ENCODE measurements at places on chromosomes 16 and 17.

DNA sequence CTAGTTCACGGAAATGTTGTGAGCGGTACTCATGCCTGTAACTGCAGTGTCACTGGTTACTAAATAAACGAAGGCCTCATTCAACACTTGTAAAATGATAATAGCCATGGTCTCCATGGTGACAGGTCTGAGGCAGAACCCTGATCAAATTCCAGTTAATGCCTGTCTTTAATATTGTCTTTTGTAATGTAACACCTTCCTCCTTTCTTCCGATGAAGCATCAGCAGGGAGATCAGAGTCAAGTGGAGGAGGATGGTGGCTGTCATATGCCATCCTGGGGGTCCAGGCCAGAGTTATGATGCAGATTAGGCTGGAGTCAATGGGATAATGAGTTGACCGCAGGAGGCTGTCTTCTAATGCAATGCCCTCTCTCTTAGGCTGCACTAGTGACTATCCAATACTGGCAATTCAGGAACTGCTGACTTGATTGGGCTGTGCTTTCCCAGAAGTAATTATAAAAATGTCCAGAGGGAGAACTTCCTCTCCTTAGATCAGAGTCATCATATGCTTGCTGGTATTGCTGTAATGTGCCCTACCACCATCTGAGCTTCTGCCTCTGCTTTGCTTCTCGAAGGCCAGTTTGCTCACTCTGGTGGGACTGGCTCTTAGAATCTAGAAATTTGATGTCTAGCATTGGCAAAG, 419.1 kb downstream of the CA10 start:
- DNase-seq, result no peak

GRCh38 chr17:72373910-72374741, 253.3 kb downstream of the SOX9 start:
- DNase-seq, result no peak

DNA sequence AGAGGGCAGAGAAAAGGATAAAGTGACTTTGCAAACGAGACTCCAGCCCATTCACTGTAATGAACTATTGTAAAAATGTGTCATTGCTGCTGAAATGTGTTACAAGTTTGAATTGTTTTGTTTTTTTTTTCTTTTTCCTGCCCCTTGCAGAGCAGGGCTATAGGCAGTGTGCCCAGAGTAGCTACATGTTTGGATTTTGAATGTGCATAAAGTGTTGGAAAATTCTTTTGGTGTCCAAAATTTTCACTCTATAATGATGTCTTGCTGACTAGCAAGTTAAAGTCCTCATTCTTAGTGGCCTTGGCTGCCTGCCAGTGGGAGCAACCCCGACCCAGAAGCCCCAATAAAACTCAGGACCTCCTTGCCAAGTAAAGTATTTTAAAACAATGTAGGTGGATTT, 66.5 kb downstream of the IGF2BP1 start:
- no peak for DNase-seq

GRCh38 chr17:19386051-19386929, 700 bp downstream of the MFAP4 start:
- peak; percentile 95 for DNase-seq

DNA sequence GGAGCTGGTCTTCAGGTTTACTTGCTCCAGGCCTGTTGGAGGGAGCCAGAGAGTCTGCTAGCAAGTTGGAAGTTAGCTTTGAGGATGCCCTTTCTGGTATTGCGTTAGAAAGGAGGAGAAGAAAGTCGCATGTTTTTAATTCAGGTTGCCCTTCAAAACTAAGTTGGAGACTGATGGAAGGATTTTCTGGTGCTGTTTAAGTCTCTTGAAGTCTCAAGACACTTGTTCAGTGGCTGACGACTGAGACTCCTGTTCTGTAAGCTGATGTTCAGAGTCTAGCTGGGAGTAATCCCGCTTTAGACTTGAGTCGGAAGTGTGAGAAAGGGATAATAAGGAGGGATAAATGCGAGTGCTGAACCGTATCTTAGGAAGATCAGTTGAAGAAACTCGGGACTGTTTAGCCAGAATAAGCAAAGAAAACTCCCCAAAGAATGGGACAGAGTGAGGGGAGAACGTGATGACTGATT, 740 bp downstream of the AATF start:
- DNase-seq, result peak; percentile 40

DNA sequence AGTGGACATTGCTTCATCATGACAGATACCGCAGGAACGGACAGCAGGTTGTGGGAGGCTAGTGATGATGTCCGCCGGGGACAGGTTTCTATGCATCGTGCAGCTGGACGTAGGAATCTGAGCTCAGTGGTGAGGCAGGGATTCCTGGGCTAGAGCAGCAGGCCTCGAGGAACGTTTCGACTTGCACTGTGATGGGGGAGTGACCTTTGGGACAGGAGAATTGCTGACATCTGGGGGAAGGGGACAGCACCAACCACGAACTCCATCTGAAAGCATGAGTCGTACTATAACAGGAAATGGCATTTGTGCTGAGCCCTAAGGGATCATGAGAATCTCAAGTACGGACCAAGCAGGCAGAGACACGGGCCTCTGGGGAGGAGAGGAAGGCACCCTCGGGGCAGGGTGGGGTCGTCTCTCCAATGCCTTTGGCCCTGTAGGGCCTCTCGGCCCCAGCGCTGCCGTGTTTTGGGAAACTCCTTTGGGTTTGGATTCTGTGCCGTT, 65.8 kb upstream of the ENDOV start:
- no peak for DNase-seq

DNA sequence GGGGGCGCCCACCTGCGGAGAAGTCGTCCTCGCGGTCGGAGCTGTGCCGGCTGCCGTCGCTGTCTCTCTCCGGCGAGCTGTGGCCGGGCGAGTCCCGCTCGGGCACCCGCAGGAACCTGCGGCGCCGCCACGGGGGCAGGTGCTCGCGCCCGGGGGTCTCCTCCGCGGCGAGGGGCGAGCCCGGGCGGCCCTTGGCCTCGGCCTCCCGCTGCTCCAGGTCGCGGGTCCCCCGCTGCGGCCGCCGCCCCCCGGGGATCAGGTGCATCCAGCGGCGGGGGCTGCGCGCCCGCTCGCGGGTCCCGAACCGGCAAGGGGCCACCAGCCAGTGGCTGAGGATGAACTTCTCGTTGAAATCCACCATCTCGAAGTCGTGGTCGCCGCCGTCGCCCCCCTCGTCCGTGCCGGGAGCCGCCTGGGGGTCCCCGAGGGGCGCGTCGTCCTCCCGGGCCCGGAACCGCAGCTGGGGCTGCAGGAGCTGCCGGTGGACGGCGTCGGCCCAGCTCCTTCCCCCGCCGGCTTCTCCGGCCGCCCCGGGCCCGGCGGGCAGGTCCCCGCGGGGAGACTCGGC, 41.4 kb upstream of the BHLHA9 start:
- no peak for DNase-seq

DNA sequence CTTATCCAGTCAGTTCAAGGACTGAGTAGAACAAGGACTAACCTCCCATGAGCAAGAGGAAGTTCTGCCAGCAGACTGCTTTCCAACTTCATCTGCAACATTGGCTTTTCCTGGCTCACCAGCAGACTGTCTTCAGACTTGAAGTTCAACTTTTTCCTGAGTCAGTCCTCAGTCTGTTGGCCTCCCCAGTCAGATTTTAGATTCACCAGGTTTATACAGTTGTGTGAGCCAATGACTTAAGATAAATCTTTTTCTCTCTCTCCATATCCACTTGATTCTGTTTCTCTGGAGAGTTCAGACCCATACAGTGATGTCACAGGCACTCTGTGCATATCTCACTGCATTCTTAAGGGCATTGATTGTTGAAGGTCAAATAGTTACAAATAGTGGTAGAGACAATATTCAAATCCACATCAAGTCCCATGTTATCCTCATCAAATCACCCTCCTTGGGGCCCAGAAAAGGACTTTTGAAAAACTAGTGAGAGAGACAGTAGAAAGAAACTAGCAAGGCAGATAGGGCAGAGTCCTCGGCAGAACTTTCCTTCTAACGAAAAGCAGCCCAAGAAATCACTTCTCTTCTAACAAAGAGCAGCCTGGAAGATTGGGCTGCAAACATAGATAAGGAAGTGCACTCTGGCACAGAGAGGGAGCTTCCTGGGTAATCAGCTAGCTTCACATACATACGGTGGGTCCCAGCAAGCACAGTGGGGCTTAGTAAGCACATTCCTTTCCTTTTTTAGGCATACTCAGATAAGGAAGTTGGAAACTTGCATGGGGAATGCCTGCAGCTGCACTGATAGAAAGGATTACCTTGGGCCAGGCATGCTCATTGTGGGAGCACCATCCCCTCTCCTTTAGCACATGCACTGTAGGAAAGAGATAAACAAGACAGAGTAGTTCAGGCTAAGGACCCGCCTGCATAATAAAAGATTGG, 132.3 kb upstream of the FAM20A start:
- DNase-seq, result peak; percentile 39

GRCh38 chr17:40833882-40834281, 11.5 kb upstream of the KRT10 start:
- no peak for DNase-seq

- DNase-seq, result no peak
Measured at GRCh38 chr17:47295037-47295873, 28.5 kb upstream of the EFCAB13 start.

GRCh38 chr16:86826941-86827340, 248.6 kb downstream of the FOXL1 start:
- peak; percentile 57 for DNase-seq

- peak; percentile 80 for DNase-seq
Measured at GRCh38 chr17:18981642-18982424, 22.7 kb downstream of the FAM83G start.

- DNase-seq, result no peak
Measured at GRCh38 chr17:42167807-42168206, 13.0 kb upstream of the RAB5C start.

- DNase-seq, result no peak
Measured at GRCh38 chr16:83453977-83454376, 353.8 kb upstream of the HSBP1 start.

DNA sequence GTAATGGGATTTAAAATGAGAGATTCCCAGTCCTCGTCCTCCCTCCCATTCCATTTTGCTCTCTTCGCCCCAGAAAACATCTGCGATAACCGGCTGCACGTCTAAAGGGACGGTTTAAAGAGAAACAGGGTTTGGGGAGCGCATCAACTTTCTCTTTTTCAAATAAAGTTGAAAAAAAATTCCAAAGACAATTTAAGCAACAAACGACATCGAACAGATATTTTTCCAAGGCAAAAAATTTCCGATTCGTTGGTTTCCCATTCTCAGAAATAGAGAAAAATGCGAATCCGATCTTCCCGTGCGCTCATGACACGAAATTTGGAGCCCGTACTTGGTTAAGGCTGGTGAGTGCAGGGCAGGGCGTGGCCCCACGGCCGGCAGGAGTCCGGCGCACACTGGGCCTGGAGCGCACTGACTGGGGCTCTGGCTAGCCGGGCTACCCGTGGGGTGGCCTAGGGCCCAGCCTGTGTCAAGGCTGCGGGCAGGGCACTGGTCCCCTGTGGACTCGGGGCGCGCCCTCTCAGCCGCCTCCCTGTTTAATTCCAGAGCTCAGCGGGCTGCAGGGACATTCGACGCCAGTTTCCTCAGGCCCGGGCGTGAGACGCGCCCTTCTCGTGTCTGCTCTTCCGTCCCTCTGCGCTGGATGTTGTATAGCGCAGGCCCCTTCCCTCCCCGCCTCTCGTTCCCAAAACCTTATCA, 17.9 kb upstream of the ZFHX3 start:
- DNase-seq, result no peak

GRCh38 chr16:9798474-9798873, 383.8 kb downstream of the GRIN2A start:
- DNase-seq, result no peak

DNA sequence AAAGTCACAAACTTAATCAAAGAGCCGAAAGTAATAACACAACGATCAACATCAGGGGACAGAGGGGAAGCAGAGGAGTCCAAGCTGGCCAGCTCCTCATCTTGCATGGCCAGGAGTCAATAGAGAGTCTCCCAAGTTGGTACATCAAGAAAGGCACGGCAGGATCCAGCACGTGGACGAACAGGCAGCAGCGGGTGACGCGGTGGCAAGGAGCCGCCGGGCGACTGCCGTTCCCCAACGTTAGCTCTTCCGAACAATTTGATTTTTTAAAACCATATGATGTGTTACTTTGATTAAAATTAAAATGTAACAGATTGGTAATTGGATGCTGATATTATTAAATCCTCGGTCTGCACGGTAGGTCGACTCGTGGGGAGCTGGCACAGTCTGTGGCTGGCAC, 81.8 kb upstream of the DOC2B start:
- no peak for DNase-seq

GRCh38 chr17:50815400-50815799, 20.0 kb upstream of the WFIKKN2 start:
- no peak for DNase-seq

- DNase-seq, result no peak
Measured at GRCh38 chr16:80066805-80067580, 466.5 kb upstream of the MAF start.

DNA sequence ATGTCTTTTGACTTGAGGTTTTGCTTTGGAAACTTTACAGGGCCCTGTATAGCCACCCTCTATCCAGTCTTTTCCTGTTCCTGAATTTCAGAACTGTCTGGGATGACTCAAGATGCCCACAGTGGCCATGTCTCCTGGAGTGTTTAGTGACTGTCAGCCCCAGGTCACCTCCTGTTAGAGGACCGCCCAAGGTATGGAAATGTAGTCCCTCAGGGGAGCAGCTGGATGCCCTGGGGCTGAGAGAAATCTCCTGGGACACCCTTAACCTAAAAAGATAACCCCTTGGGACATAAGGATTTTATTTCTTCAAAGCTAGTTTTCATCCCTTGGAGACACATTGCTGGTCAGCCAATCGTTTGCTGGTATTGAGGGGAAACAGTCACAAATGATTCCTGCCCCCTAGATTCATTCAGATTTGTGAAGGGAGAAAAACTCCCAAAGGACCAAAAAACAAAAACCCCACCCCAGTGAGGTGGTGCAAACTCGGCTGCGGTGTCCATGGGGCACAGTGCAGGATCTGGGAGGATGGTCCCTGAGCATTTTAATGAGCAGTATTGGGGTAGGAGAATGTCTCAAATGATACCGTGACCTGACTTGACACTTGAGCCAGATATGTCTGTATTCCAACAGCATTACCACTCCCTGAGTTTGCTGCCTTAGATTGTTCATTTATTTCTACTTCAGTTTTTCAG, 1.7 kb downstream of the ZNF267 start:
- peak; percentile 44 for DNase-seq

- peak; percentile 20 for DNase-seq
Measured at GRCh38 chr16:58501242-58502131, 1.5 kb downstream of the NDRG4 start.

DNA sequence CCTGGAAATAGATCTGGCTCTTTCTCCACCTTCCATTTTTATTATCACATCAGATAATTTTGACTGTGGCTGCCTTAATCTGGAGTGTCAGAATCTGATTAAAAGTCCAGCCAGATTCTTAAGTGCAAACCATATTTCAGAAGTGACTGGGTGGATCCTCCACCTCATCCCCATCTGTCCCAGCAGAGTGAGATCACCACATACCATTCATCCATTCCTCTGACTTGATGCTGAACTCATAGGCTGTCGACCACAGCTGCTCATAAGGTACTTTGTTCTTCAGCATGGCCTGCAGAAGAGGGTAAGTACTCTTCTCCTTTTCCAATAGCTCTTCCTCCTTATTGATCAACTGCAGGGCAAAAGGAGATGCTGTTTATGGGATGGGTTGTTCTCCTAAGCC, 53.5 kb downstream of the DNAH3 start:
- DNase-seq, result peak; percentile 38

DNA sequence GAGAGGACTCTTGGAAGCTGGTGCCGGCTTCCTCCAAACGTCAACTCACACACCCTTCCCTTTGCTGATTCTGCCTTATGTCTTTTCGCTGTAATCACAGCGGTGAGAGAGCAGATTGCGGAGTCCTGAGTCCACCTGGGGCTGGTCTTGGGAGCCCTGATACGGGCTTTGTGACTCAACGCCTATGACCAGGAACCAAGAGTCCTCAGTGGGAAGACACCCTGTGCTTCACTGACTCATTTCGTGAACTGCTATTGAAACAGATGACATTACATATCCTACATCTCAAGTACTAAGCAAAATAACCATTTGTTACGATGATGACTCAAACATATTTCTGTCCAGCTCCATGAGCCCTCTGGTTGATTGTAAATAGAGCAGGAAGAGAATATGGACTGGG, 90.7 kb upstream of the CREBBP start:
- DNase-seq, result peak; percentile 44

Data from epithelial cell of esophagus (primary cell).